ENCODE measurements at places on chromosomes 4 and X.
A peak's percentile ranks its signal among the peaks of the same experiment; 100 is the strongest.

GRCh38 chr4:74400395-74400794 is 35.5 kb downstream of the EREG start:
- no peak for DNase-seq

DNA sequence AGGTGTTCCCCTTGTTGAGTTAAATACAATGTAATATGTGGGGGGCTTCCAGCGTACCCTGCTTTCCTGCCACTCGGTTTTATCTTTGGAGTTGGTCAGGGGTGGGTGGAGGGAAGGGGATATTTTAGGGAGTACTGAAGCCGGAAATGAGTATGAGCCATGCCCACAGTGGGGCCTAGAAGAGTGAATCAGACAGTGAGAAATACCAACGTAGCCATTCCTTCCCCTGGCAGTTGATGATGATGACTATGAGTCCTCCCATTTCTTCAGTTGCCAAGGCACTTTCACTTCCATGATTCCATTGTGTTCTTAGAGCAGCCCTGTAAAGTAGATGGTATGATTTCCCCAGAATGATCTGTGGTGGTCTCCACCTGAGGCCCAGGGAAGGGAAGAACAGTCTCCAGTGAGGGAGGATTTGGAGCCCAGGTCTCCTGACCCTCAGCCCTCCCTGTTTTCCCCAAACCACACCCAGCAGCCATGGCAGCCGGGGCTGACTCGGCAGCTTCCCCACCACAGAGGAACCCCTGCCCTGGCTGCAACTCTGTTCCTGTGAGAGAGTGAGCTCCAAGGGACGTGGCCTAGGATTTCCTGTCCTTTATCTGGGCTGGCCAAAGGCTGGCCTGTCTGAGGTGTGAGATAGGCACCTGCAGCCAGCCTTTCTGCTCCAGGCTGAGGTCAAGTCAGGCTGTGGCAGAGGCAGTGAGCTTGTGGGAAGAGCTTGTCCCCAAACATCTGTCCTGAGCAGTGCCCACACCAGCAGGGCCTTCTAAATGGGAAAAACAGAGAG is 52.7 kb downstream of the STARD8 start:
- DNase-seq: peak; percentile 72

DNA sequence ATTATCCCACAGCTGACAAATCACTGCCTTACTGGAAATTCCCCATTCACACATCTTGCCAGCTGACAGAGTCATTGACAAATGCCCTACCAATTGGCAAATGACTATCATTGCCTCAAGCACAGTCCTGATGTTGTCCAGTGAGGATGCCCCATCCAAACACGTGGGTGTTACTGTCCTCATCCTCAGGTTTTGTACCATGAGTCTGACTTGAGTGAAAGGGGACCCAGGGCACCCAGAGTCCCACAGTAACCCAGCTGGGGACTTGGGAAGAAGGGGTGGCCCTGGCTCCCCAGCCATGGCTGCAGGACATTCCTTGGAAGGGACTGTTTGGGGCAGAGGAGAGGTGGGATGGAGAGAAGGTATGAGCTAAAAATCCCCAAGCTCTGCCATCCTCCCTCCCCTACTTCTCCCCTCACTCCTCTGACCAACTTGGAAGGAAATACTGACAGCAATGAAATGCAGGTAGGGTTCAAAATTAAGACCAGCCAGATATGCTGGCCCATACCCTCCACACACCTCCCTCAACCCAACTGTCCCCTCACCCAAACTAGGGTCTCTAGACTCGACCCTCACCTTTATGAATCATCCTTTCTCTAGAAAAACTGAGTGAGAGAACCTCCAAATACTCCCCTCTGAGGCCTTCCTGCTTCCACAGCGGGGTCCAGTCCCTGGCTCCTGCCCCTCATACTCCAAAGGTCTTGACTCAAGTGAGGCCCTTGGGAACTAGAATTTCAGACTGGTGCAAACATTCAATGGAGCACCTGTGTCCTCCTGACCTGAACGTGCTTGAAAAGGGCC is 5.1 kb downstream of the TIMP1 start:
- DNase-seq: no peak

DNA sequence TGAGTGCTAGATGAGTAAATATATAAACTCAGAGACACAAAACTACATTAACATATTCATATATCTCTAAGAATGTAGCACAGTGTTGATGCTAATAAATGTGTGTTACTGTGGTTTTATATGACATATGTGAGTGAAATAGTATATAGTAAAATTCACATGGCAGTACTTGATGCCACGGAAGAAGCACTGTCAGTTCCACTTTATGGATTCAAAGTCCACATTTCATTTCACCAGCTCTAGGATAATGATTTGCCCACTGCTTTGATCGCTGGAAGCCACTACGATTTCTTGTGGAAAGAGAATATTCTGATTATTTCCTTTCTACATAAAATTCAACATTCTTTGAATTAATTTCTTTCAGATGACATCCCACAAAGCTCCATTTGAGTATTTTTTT is 181.2 kb downstream of the GBA3 start:
- DNase-seq: no peak

DNA sequence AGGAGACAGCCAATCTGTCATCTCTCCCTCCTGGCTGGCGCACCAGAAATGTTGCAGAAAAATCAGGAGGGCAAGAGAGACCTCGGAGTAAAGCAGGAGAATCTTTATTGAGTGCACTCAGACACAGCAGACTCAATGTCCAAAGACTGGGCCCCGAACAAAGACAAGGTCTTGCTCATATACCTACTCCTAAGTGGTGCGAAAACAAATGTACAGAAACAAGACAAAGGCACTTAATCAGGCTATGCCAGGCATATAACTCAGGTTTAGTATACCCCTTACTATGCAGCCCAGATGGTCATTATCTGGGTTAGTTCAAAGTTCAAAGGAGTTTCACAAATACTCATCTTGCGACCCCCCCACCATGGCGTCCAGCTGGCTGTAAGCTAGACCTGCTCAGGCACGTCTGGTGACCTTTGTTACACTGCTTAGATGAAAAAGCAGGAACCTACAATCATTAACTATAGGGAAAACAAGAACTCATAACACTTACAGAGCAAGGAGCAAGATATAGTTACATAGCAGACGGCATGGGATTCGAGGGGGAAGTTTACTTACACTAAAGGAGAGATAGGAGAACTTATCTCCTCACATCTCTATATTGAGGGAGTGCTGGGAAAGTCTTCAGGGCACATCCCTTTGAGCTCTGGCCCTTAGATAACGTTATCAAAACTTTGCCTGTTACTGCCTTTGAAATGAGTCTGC is 27.5 kb downstream of the SULT1E1 start:
- no peak for DNase-seq

DNA sequence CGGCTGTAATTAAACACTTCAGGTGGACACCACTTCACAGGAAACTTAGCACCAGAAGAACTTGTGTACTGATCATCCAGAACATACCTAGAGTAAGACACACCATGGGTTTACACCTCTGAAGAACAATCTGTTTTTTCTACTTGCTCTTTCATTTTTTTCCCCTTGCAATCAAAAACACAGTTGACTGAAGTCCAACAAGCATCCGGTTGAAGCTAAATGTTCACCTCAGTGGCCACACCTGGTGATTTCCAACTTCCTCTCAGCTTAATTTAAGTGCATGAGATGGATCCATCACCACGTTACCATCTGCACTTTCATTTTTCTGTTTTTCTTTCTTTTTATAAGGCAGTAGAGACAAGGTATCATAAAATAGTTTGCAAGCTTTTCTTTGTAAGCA is 4.9 kb upstream of the TXK start:
- no peak for DNase-seq

DNA sequence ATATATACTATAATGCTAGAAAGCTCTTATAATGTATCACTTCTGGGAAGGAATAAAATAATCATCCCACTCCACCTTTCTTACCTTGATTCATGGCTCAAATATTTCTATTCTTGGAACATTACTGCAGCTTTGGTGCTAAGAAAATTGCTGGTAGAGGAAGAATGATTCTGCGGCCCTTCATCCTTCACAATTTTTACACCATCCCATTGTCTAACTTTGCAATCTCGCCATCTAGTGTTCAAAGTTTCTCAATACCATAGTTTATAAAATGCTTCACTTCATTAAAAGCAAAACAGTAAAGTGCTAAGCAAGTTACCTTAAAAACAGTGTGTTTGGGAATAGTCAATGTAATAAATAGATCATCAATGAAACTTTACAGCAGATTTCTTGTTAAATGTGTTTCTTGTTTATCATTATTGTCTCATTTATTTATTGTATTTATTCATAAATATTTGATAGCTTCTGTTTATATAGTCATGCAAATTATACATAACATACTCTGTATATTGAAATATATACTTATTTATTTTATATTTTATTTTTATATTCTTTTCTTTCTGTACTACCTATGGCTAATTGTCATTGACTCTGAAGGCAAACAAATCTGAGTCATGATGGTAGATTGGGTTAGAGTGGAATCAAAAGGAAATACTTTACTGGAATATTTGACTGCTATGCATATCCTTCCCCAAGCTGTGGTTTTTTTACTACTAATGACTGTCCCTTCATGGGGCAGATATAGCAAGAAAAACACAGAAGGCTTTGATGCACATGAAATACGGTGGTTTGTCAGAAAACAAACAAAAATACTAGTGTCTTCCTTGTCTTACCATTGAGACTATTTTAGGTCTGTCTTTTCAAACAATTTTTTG is 390.7 kb downstream of the MAPK10 start:
- peak; percentile 74 for DNase-seq

DNA sequence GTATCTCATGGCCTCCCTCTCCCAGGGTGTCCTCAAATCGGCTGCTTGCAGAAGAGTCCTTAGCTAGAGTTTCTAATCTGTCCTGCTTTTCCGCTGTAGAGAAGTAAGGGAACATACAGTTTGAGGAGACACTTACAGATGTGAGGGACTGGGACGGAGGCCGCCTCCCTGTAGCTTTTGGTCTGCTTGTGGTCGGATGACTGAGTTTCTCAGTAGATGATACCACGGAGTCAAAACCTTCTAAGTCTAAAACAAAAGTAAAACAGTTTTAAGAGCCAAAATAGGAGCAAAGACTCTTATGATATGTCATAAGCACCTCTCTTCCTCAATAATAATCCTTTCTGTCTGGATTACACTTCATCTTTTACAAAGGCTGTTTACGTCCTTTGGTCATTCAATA is 34.5 kb upstream of the MAP3K15 start:
- DNase-seq: no peak

GRCh38 chr4:93515208-93515607 is 313.3 kb upstream of the ATOH1 start:
- DNase-seq: no peak

DNA sequence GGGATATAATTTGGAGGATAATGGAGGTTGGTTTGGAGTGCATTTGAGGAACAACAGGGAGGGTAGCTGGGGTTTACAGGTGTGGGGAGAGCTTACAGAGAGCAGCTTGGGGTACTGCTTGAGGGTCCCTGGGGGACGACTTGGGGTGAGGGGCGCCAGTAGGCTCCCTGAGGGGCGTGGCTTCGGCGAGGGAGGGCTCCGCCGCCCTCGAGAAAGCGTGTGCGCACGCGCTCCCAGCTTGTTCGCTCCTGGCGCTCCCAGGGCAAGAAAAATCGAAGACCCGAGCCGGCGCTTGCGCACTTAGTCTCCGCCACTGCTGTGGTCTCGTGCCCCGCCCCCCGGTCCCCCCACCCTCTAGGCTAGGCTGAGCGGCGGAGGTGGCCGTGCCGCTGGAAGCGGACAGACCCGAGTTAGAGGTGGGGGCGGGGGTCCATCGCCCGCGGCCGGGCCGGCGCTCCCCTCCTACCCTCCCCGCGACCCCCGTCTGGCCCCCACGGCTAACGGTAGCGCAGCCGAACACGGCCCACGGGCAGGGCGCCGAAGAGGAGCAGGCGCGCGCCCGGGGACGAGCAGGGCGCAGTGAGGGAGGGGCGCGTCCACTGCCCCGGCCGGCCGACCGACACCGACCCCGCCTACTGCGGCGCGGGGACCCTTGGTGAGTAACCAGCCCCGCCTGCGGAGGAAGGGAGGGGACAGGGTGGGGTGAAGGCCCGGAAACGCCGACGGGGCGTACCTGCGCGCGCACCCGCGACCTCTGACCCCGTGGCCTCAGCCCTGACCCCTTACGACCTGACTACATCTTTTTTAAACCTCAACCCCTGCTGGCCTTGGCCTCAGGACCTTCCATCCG is 5.4 kb upstream of the CCDC120 start:
- DNase-seq: peak; percentile 60

DNA sequence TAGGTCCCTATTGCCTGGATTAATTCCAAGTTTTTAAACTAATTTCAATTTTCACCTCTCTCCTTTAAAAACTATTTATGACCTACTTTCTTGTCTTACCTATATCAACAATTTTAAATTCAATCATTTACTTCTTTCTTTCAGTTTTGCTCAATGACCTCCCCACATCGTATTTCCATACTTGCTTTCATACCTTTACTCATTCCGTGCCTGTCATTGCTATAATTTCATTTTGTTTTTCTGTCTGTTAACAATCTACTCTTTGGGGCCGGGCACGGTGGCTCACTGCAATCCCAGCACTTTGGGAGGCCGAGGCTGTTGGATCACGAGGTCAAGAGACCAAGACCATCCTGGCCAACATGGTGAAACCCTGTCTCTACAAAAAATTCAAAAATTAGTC is 781.1 kb downstream of the FSTL5 start:
- DNase-seq: no peak

DNA sequence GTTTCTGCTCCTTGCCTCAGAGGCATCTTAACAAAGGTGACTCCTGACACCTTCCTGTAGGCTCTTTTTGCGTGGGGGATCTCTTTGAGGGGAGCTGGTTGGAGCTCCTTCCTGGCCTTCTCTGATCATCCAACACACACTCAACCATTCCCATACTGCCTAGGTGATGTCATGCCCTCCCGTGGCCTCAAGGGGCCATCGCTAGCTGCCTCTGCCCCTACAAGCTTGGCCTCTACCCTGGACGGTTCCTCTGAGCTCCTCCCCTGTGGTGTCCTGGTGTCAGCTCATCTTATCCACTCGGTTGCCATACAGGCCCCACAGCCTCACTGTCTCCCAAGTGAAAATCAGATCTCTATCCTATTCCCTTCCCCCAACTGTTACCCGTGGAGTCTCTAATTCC is 13.7 kb upstream of the ZNF185 start:
- no peak for DNase-seq

DNA sequence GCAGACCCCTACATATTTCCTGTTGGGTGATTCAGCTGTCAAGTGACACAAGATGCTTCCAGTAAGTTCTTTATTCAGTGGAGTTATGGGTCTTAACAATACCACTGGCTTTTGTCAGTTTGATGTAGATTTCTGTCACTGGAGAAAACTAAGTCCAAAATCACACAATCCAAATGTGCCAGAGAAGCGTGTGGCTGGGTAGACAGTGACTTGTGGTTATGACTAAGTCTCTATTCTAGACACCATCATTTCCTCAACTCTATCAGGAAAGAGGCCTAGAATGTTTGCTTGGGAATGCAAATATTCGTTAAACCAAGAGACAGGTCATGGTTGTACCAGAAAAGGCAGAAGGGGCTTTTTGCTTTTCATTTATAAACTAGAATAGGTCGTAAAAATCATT is 54.4 kb upstream of the HS3ST1 start:
- DNase-seq: no peak

GRCh38 chr4:139530833-139531427 is 25.1 kb downstream of the SETD7 start:
- DNase-seq: peak; percentile 68

GRCh38 chr4:10731690-10732089 is 47.1 kb upstream of the CLNK start:
- no peak for DNase-seq
